ENCODE measurements at places on chromosomes 5 and 9.

GRCh38 chr9:31067418-31067817 lies 1317.0 kb upstream of the ACO1 start:
- no peak for DNase-seq

DNA sequence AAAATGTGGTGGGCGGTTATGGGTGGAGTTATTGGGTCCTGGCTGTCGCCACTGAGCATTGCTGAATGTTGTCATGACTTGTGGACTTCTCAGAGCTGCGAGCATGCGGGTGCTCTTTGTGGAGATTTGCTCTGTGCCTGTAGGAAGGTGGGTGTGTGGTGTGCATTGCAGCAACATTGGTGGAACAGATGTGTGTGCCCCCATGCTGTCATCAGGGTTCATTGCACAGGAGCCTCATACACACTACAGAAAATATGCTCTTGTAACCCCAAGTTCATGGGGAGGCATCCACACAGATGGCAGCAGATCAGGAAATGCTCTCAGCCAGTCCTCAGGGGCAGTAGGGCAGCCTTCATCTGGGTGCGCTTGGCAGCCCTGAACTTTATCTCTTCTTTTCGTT lies 55.9 kb upstream of the PHF2 start:
- DNase-seq: no peak

- DNase-seq: no peak
These were observed 14.9 kb downstream of the XPA start for GRCh38 chr9:97682242-97682641.

GRCh38 chr5:158084292-158084691 lies 225.3 kb upstream of the CLINT1 start:
- DNase-seq: no peak

DNA sequence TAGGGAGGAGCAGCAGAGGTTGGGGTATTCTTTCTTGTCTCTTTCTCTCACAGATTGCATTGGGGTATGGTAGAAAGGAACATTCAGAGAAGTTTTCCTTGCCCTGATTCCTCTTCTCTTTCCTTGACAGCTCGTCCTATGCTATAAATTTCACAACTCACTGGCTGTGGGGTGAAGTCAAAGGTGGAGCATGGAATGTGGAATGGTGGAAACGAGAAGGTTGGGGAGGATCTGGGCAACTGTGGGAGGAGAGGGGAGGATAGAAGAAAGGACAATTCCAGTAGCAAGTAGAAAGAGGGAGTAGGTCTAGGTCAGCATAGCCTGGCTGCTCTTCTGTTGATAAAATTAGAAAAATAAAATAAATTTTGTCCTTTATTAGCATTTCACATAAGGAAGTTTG lies 39.0 kb upstream of the POC5 start:
- DNase-seq: no peak

DNA sequence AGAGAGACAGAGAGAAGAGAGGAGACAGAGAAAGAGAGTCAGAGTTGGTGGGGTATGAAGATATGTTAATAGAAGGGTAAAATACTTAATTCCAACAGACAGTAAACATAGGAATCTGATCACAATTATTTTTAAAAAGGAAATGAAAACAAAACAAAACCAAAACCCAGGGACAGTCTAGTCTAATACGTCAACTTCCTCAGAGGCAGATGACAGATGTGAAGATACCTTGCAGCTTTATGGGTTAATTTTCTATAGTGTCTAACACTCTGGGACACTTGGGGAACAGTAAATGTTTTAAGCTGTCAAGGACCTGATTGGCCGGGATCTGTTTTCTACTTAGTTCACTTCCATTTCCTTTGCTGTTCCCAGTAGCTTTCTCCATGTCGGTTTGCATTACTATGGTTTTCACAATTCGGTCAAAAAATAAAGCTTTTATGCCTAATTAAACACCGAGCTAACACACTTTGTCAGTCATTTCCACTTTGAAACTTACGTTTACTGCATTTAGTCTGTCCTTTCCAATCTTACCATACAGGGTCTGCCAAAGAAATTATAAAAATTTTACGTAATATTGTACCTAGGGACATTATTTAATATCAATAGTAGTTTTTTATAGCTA lies 216.5 kb downstream of the MCTP1 start:
- DNase-seq: no peak

- DNase-seq: no peak
These were observed 114.2 kb upstream of the ADAMTS16 start for GRCh38 chr5:5025774-5026408.

DNA sequence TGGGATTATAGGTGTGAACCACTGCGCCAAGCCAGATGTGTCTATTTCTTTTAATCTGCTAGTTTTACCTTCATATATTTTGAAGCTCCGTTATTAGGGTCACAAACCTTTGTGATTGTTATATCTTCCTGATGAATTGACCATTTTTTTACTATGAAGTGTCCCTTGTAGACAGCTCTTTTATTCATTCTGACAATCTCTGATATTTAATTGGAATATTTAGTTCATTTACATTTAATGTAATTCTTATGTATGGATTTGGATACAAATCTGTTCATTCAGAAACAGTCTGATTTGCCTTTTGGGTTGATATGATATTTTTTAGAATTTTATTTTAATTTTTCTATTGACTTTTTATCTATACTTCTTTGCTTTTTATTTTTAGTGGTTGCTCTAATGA lies 17.2 kb downstream of the ERCC6L2 start:
- DNase-seq: no peak

DNA sequence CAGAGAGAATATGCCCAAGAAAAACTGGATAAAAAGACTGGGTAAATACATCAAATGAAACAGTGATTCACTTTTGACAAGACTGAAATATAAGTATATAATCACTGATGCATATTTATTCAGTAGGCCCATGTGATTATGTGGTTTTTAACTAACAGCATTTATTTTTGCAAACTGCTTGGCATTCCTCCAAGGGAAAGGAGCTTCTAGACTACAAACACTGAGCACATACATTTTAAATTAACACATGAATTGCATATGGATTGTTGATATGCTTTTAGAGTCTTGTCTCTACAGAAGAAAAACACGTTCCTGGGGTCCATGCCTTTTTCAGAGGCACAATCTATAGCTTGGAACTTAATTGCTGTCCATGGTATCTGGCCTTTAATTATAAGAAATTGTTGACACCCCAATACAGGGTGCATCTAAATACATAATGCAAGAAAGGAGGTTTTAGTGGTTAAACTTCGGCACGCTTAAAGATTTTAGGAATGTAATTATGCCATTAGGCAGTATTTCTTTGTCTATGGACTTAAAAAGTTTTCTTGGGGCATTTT lies 6.9 kb upstream of the MEIKIN start:
- no peak for DNase-seq

GRCh38 chr5:5014586-5015235 lies 125.4 kb upstream of the ADAMTS16 start:
- DNase-seq: no peak

GRCh38 chr5:58505502-58505901 lies 14.3 kb downstream of the GAPT start:
- no peak for DNase-seq

GRCh38 chr5:119367502-119368237 lies 11.9 kb downstream of the TNFAIP8 start:
- DNase-seq: no peak

- DNase-seq: no peak
These were observed 170.0 kb downstream of the CACNA1B start for GRCh38 chr9:138047469-138048040.

- DNase-seq: peak; percentile 28
These were observed 74.5 kb downstream of the MAPKAP1 start for GRCh38 chr9:125632321-125633115.

- no peak for DNase-seq
These were observed 4.1 kb upstream of the SMU1 start for GRCh38 chr9:33080534-33080933.

DNA sequence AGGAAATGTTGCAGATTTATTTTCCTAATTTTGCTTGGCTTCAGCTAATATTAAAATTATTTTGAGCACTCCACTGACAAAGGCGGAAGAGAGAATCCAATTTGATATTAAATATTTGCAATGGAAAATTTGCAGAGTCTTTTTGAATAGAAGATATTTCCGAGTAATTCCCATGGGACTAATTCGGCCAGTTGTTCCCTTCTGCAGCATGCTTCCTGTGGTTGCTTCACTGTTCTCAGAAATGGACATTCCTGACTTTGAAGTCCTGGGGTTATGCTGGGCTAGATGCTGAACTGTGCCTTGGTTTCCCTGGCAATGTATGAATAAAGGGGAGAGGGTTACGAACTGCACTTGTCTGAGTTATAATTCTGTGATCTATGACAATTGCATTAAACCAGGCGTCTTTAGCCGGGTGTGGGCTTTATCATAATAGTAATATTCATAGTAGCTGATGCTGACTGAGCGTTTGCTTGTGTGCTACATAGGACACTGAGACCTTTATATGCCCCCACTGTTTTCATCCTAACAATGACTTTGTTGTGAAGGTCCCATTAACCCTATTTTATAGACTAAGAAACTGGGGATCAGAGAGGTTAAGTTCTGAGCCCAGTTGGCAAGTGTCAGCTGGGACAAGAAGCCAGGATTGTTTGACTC lies 114.5 kb upstream of the SPRY4 start:
- DNase-seq: no peak

DNA sequence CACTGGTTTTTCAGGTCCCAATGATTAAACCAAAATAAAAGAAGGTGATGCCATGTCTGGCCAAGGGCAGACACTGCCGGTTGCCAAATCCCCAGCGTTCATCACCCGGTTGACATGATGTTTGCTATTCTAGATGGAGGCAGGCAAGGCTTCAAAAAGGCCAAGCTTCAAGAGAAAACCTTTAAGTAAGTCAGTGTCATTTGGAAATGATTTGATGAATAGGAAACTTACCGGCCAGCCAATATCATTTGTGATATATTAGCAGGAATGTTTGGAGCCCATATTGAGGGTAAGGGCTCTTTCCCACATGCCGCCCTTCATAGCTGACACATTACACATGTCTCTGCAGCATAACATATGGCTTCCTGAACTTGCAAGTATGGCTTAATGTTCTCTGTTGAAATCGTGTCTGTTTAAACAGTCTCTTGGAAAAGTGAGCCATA lies 89.5 kb upstream of the TTC23L start:
- DNase-seq: no peak

GRCh38 chr9:89687188-89687587 lies 82.4 kb downstream of the GADD45G start:
- DNase-seq: no peak

DNA sequence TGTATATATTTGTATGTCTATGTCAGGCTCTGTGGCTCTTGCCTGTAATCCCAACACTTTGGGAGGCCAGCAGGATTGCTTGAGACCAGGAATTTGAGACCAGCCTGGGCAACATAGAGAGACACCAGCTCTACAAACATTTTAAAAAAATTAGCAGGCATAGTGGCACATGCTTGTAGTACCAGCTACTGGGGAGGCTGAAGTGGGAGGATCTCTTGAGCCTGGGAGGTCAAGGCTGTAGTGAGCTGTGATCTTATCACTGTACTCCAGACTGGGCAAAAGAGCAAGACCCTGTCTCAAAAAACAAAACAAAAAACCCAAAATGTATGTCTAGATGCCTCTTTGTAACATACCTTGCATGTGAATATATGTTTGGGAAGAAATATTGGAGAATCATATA lies 15.8 kb downstream of the ARRDC3 start:
- no peak for DNase-seq

GRCh38 chr9:15433661-15434060 lies 11.0 kb downstream of the SNAPC3 start:
- DNase-seq: no peak

GRCh38 chr5:141806626-141807025 lies 71.6 kb downstream of the PCDH1 start:
- DNase-seq: no peak
